Activated CD8-positive, alpha-beta memory T cell treated with anti-CD3 and anti-CD28 coated beads, Interleukin-2, amount 10 ng/mL, durations not matched to agents 7 days and 5 days (primary cell): ENCODE measurements at places on chromosomes 12 and 14. TPM values are rescaled to one million over a fixed set of nuclear protein-coding genes. Genes with fewer than 3 reads are reported as not detected.
A peak's percentile ranks its signal among the peaks of the same experiment; 100 is the strongest.

Gene TTC6
- total RNA-seq: not detected

Gene TCL1B
- total RNA-seq: not detected

DNA sequence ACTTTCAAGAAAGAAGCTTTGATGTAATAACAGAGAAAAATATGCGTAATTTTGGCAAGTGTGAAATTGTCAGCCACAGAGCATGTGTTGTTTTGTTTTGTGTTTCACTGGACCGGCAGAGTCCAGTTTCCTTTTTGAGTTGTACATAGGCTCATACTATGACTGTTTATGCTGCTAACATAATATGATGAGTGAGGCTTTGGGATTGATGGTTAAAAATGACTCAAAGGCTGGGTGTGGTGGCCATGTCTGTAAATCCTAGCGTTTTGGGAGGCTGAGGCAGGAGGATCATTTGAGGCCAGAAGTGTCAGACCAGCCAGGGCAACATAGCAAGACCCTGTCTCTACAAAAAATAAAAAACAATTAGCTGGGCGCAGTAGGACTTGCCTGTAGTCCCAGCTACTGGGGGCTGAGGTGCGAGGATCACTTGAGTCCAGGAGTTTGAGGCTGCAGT, 487.9 kb downstream of the PCNX1 start:
- no peak overlapping the region for H3K27ac ChIP-seq
- H3K36me3 ChIP-seq: peaks cover 8% of the 10 kb centered on the region
- H3K27me3 ChIP-seq: no peaks in the 10 kb centered on the region
- H3K4me3 ChIP-seq: no peak overlapping the region

Gene REM2
- 0.93 TPM for total RNA-seq

GRCh38 chr14:93003945-93004698, 81.2 kb downstream of the CHGA start:
- H3K36me3 ChIP-seq: no peaks in the 10 kb centered on the region
- no peak overlapping the region for H3K4me3 ChIP-seq
- H3K27ac ChIP-seq: no peak overlapping the region
- peaks cover 13% of the 10 kb centered on the region for H3K4me1 ChIP-seq

DNA sequence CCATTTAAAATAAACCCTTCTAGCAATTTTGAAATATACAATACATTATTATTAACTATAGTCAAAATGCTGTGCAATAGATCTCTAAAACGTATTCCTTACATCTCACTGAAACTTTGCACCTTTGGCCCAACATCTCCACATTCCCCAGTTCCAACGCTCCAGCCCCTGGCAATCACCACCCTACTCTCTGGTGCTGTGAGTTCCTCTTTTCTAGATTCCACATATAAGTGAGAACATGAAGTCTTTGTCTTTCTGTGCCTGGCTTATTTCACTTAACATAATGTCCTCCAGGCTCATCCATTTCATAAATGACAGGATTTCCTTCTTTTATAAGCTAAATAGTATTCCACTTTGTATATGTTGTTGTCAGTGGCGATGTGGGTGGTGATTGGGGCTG, 194.7 kb upstream of the RTL1 start:
- H3K27ac ChIP-seq: no peak overlapping the region
- no peaks in the 10 kb centered on the region for H3K4me1 ChIP-seq
- no peak for DNase-seq
- H3K36me3 ChIP-seq: no peaks in the 10 kb centered on the region

Gene KLHL33
- 0.59 TPM for total RNA-seq

DNA sequence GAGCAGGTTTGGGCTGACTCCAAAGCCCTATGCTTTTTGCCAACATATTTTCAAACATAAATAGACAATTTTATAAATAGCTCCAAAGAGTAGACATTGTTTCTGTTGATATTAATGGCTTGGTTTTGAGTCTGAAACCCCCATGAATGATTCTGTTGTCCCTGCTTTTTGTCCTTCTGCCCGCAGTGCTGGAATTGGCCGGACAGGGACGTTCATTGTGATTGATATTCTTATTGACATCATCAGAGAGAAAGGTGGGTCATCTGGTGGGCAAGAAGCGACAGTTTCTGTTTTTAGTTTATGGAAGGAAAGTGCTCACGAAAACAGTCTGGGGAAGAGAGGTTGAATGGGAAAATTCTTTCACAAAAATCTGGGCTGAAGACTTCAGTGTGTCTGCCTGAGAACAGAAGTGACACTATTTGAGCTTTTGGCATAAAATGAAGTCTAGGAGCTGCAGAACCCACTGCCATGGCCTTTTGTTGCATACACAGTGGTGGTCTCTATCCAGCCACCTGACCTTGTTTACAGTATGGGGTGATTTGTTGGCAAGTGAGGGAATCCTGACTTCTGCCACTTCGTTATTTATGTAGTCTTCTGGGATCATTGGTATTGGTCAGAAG, 69.6 kb downstream of the PTPN11 start:
- H3K27me3 ChIP-seq: no peaks in the 10 kb centered on the region
- no peak for DNase-seq

GRCh38 chr12:131353826-131354225, 357.1 kb upstream of the SFSWAP start:
- H3K36me3 ChIP-seq: no peaks in the 10 kb centered on the region
- H3K4me1 ChIP-seq: no peaks in the 10 kb centered on the region
- no peak for DNase-seq

Gene PGF
- total RNA-seq: 0.56 TPM

DNA sequence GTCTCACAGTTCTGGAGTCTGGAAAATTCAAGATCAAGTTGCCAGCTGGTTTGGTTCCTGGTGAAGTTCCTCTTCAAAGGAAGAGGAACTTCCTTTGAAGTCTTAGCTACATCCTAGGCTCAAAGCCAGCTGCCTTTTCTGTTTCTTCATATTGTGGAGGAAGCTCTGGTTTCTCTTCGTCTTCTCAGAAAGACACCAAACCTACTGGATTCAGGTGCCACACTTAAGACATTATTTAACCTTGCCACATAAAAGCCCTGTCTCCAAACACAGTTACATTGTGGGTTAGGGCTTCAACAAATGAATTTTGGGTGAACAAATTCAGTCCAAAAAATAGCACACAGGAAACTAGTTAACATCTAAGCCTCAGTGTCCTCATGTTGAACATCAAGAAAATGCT, 1019.8 kb downstream of the GALC start:
- no peaks in the 10 kb centered on the region for H3K27me3 ChIP-seq
- H3K27ac ChIP-seq: no peak overlapping the region
- no peak overlapping the region for H3K4me3 ChIP-seq
- DNase-seq: no peak

DNA sequence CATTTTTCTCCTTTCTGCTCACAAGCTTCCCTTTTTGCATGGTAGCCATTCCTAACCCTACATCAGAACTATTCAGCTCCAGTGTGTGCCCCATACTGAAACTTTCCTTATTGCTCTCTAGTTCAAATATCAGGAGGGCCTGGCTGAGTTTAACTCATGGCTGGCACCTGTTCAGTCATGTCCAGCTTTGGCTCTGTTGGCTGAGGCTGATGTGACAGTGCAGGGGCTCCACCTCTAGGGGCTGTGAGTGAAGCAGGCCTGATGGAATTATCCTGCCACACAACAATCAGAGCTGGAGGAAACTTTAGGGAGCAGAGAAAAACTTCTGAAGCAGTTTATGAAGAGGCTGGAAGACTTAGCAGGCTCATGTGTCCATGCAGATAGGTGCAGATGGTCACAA, 8.5 kb downstream of the COQ6 start:
- no peaks in the 10 kb centered on the region for H3K27me3 ChIP-seq
- H3K4me3 ChIP-seq: no peak overlapping the region
- DNase-seq: no peak
- peaks cover 2% of the 10 kb centered on the region for H3K4me1 ChIP-seq
- H3K27ac ChIP-seq: no peak overlapping the region

Gene RAD52
- 21.8 TPM for total RNA-seq

GRCh38 chr12:102728506-102729242, 188.4 kb downstream of the PAH start:
- H3K36me3 ChIP-seq: no peaks in the 10 kb centered on the region
- no peak for DNase-seq
- H3K27me3 ChIP-seq: peaks cover 2% of the 10 kb centered on the region
- H3K4me3 ChIP-seq: no peak overlapping the region
- peaks cover 11% of the 10 kb centered on the region for H3K4me1 ChIP-seq

GRCh38 chr14:21090194-21090939, 8.1 kb downstream of the ZNF219 start:
- no peak for DNase-seq
- H3K27me3 ChIP-seq: no peaks in the 10 kb centered on the region
- H3K27ac ChIP-seq: no peak overlapping the region
- no peak overlapping the region for H3K4me3 ChIP-seq
- H3K4me1 ChIP-seq: peaks cover 30% of the 10 kb centered on the region

DNA sequence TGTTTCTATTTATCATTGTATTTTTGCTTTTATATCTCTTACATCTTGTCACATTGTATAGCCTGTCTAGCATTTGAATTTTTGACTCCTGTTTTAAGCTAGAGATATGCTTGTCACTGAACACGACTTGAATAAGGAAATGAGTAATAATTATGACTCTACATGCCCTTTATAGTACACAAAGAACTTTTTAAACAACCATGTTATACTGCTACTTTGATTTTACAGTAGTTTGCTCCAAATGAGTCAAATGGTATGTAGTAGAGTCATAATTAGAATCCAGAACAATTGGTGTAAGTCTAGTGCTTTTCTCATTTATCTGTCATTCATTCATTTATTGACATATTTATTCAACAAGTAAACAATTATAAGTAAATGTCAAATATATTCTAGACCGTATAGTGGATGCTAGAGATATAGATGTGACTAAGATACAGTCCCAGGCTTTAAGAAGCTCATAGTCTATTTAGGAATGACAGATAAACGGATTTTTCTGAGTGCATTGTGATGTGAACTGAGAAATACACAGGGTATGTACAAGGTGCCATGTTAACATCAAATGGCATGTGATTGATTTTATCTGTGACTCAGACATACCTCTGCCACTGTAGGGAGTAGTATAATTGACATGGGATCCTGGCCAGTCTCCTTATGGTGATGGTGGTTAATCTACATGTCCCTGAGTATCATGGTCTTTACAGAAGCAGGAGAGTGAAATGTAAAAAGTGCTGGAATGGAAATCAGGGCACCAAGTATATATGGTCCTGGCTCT, 799.7 kb downstream of the DIO2 start:
- no peaks in the 10 kb centered on the region for H3K27me3 ChIP-seq
- no peaks in the 10 kb centered on the region for H3K4me1 ChIP-seq
- H3K36me3 ChIP-seq: no peaks in the 10 kb centered on the region
- H3K4me3 ChIP-seq: no peak overlapping the region

Gene ANKRD33
- total RNA-seq: not detected

DNA sequence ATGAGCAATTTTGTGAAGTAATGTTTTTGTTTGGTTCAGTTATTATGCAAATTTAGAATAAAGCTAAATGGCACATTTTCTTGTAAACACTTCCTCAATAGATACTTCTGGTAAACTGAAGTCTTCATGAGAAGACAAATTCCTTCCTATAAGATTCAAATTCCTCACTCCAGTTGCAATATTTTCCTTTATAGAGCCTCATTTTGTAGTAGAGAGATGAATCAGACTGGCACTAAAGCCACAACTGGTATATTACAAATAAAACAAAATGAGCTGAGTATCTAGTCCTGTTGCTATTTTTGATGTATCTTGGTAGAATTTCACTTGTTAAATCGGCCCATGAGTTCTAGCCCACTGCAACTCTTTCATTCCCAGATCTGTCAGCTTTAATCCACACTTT, 5.5 kb downstream of the LGR5 start:
- H3K4me1 ChIP-seq: peaks cover 10% of the 10 kb centered on the region
- H3K27ac ChIP-seq: no peak overlapping the region
- no peak overlapping the region for H3K4me3 ChIP-seq
- no peaks in the 10 kb centered on the region for H3K36me3 ChIP-seq

Gene ADAM21
- 0.07 TPM for total RNA-seq

Gene SLC25A47
- not detected for total RNA-seq

DNA sequence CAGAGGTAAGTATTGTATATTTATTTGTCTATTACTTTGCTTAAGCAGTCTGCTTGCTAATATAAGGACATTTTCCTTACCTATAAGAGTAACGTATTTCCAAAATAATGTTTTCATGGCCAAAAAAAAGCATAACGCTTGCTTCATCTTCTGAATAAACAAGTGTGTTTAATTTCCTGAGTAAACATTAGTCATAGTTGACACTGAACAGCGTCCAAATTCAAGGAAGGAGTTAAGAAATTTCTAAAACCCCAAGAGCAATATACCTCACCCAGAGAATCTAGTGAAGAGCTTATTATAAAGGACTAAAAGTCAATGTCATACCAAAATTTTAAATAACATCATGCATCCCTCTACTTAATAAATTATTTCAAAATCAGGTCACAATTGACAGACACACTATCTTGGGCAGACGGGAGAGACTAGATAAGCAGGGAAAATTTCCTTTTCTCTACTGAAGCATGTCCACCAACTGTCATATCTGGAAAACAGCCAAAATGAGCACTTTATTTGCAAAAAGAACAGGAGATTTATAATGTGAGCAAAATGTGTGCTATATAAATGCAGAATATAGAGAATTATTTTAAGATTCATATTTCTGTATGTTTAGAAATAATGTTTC, 25.1 kb downstream of the ANKS1B start:
- H3K36me3 ChIP-seq: no peaks in the 10 kb centered on the region
- no peak overlapping the region for H3K4me3 ChIP-seq
- H3K4me1 ChIP-seq: no peaks in the 10 kb centered on the region

- H3K27me3 ChIP-seq: no peaks in the 10 kb centered on the region
- DNase-seq: no peak
- H3K27ac ChIP-seq: no peak overlapping the region
- no peak overlapping the region for H3K4me3 ChIP-seq
- no peaks in the 10 kb centered on the region for H3K36me3 ChIP-seq
- no peaks in the 10 kb centered on the region for H3K4me1 ChIP-seq
Observed at GRCh38 chr14:48560421-48560820, 885.0 kb upstream of the MDGA2 start.

- H3K4me1 ChIP-seq: no peaks in the 10 kb centered on the region
- no peak overlapping the region for H3K4me3 ChIP-seq
- H3K27ac ChIP-seq: no peak overlapping the region
Observed at GRCh38 chr14:19947413-19948090, 16.8 kb downstream of the OR4K1 start.

DNA sequence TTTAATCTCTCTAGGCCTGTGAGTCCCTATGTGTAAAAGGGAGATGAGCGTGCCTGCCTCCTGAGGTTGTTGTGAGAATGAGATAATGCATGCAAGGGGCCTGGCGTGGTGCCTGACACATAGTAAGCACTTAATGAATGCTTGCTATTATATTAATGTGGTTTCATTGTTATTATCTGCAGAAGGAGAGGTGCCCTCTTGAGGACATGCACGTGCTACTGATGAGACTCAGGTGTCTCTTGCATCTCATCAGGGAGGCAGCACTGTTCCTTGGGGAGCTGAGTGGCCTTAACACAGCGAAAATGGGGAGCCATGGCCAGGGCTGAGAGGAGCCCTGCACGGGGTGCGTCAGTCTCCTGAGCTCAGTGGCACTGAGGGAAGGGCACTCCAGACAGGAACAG, 29.9 kb upstream of the BCDIN3D start:
- H3K4me1 ChIP-seq: no peaks in the 10 kb centered on the region
- no peak overlapping the region for H3K4me3 ChIP-seq
- no peaks in the 10 kb centered on the region for H3K36me3 ChIP-seq
- H3K27ac ChIP-seq: no peak overlapping the region

DNA sequence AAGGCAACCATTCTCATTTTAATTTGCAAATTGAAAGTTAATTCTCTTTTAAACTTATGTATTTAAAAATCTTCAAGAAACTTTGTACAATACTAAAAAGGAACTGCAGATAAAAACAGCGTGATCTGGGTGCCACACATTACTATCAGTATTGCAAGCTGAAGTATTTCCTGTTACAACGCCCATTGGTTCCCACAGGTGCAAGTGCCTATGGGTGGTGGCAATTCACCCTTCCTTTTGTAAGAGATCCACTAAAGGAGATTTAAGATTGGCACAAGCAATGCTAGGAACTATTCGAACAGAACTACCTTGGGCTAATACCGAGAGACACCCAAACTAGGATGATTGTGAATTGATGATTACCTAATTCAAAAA, 13.2 kb downstream of the TAOK3 start:
- peak overlapping the region; percentile 93 for H3K27ac ChIP-seq
- DNase-seq: peak; percentile 64
- peak overlapping the region; percentile 89 for H3K4me3 ChIP-seq
- H3K36me3 ChIP-seq: peaks cover 15% of the 10 kb centered on the region
- H3K27me3 ChIP-seq: no peaks in the 10 kb centered on the region
